Left kidney (tissue), 8 donors: ENCODE measurements at places on chromosomes 7 and 10.

DNA sequence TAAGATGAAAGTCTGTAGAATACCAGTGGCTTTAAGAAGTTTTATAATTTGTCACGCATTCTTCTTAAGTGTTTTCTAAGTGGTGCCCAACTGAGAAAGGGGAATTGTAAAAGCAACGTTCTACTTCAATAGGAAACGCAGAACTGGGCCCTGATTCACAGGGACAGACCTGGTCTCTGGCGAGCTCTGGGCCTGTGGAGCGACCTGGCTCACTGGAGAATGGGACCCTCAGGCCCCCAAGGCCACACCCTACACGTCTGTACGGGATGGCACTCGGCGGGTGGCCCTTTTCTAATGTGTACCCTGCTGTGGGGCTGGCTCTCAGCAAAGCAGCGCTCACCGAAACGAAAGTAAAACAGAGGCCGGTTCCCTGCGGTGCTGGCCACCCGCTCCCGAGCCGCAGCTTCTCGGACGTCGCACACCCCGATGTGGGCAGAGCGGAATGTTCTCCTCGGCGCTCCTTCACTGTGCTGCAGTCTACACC, 205.0 kb downstream of the DIP2C start:
- no peak for DNase-seq

- no peak for DNase-seq
Measured at GRCh38 chr10:47243356-47243755, 56.6 kb upstream of the GDF10 start.

DNA sequence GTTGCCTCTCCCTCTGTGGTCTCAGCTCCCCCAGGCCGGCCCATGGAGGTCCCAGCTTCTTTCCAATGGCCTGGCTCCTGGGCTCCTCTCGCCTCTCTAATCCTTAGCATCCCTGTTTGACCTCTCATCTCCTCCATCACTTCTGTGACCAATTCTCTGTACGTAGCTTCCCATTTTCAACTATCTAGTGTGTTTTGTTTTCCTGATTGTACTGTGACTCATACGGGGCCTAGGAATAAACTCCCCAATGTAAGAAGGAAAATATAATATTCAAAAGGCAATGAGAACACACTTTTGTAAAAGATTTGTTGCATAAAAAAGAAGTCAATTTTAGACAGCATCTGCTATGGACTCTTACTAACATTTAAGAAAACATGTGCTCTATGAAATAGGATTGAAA, 90.3 kb downstream of the MKX start:
- no peak for DNase-seq

DNA sequence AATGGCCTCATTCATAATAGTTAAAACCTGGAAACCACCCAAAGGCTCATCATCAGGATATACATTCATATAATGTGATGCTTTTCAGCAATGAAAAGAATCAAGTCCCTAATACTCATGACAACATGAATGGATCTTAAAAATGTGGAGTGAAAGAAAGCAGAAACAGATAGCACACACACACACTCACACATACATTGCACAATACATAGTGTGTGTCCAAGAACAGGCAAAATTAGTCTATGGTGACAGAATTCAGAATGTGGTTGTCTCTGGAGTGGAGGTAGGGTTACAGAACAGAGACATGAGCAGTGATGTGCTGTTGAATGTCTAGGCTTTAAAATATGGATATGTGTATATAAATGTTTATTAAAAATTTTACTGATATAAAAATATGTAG, 419.9 kb upstream of the PCDH15 start:
- DNase-seq, result no peak

GRCh38 chr10:36380538-36380937, 738.4 kb upstream of the FZD8 start:
- DNase-seq, result no peak
